ENCODE measurements at places on chromosomes 5 and 9.
A peak's percentile ranks its signal among the peaks of the same experiment; 100 is the strongest.

DNA sequence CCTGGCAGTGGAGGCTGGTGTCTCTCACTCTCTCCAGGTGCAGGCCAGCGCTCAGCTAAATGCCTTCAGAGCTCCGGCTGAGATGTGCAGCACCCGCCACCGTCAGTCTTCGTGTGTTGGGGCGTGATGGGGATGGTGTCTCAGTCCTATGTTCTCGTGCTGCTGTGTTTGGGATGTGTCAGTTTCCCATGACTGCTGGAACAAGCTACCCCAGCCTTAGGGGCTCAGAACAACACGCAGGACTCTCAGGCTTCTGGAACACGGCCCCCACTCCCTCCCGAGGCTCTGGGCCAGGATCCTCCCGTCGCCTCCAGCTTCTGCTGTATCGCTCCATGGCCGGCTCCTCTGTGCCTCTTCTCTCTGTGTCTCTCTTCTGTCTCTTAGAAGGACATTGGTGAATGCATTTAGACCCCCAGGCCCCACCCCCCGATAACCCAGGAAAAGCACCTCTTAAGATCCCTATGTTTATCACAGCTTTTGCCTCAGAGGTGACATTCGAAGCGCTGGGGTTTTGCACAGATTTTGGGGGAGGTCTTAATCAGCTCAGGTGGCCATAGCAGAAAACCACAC lies 9.6 kb upstream of the CEP72 start:
- DNase-seq = no peak

GRCh38 chr5:141017943-141018342 lies 33.2 kb upstream of the PCDHB1 start:
- no peak for DNase-seq

- DNase-seq = no peak
These were observed 22.4 kb upstream of the STRBP start for GRCh38 chr9:123290764-123291163.

DNA sequence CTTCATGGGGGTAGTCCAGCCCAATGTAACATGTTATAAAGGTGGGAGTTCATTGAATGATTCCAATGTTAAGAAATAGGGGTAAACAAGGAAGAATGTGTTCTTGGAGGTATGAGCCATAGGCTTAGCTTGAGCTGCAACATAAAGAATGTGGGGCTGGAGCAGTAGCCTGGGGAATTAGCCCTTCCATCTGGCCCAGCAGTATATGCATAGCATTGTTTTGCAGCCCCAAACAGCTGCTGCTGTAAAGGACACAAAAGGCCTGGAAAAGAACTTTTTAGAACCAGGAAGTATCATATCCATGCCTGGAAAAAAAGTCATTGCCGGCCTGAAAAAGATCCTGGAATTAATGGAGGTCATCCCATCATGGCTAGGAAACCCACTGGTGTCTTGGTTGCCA lies 55.8 kb upstream of the SMARCA2 start:
- DNase-seq = no peak

DNA sequence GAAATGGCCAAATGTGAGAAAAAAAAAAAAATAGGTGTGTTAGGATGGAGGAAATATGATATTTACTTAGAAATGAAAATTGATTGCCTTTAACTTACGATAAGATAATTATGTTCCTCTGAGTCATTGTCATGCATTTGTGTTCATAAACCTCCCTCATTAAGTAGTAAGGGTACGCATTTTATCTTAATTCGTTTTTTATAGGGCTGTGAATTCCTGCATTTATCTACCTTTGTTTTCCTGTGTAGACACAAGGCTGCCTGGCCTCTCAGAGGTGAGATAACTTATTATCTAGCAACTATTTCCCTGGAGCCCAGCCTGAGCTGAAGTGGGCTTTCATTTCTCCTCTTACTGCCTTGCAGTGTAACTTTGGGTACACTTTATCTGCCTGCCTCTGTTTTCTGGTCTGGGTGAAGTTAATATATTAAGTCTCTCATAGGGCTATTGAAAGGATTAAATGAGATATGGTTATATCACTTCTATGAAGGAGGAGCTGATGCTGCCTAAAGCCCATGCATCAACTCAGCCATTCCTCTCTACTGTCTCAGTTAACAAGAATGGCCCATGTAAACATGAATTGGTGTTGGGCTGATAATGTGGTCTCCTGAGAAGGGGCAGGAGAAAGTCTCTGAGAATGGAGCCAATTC lies 103.8 kb upstream of the KLF4 start:
- DNase-seq = no peak

GRCh38 chr5:111518777-111519176 lies 6.4 kb upstream of the STARD4 start:
- DNase-seq = no peak

- no peak for DNase-seq
These were observed 1.0 kb upstream of the EDIL3 start for GRCh38 chr5:84385705-84386104.

DNA sequence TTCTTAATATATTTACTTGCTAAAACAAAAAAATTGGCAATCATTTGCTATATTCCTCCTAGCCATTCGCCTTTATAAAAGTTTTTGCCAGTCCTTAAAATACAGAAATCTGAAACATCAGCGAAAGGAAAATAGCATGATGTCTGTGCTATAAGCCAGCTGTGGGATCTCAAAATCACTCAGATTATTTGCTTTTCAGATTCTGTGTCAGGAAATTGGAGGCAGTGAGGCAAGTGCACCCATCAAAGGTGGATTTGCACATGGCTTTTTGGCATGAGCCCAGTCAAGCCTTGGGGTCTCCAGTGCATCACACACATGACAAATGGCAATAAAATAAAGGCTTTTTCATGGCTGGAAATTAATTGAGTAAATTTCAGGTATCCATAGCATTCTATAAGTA lies 196.8 kb upstream of the DAPK1 start:
- DNase-seq = no peak

GRCh38 chr5:41290810-41291209 lies 77.5 kb upstream of the C6 start:
- no peak for DNase-seq

- DNase-seq = no peak
These were observed 4.9 kb downstream of the TIGD6 start for GRCh38 chr5:149995385-149996204.

GRCh38 chr9:79300068-79300467 lies 271.7 kb upstream of the TLE4 start:
- DNase-seq = no peak

DNA sequence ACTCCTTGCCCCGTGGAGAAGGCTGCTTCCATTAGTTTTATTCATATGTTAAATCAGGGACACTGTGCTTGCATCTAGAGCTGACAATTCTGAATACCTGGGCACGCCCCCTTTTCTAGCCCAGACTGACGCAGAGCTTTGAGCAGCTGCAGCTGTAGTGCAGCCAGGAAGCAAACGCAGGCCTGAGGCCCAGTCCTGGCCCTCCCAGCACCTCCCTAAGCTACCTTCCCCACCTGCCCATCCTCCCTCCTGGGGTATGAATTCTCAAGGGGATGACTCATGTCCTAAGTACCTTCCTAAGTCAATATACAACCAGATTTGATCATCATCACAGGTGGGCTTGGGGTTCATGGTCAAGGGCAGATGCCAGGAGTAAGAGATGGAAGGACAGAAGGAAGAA lies 3.5 kb downstream of the PHF19 start:
- no peak for DNase-seq

- DNase-seq = no peak
These were observed 67.0 kb downstream of the CAST start for GRCh38 chr5:96729156-96729555.

- DNase-seq = no peak
These were observed 2.3 kb downstream of the C9orf72 start for GRCh38 chr9:27571011-27571410.

DNA sequence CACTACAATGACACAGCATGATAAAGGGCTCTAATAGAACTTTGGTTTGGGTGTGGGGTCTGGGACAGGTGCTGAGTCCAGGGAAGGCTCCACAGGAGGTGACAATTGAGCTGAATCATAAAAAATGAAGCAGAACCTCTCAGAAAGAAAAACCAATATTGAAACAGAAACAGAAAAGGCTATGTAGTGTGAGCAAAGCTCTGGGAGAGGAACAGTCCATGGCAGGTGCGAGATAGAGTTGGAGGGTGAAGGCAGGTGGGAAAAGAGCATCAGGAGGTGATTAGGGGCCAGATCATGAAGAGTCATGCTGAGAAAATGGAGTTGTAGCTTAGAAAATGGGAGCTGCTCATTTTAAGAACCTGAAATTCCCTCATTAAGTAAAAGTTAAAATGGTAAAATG lies 164.9 kb downstream of the KCTD16 start:
- DNase-seq = peak; percentile 36

GRCh38 chr5:148403344-148403743 lies 19.6 kb downstream of the FBXO38 start:
- DNase-seq = no peak

DNA sequence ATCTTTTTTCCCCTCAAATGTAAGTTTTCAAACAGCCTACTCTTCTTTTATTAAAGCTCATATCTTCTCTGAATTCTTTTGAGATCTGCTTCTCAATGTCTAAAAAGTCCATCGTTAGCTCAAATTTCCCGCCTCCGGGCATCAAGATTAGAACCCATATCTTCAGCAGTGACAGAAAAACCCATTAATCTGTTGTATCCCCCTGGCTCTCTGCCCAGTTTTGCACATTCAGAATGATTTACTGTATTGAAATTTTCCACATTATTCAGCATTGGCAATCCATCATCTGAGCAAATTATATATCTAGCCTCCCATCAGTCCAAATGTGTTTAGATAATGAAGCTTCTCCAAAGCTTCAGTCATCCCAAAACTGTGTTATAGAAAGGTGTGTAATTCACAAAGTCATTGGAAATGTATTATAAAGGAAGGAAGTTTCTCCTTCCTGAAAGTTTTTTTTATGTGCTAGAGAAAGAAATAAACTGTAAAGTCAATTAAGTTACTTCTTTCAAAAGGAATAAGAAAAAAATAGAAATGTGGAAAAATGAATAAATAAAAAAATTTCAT lies 849.9 kb downstream of the MAT2B start:
- no peak for DNase-seq

DNA sequence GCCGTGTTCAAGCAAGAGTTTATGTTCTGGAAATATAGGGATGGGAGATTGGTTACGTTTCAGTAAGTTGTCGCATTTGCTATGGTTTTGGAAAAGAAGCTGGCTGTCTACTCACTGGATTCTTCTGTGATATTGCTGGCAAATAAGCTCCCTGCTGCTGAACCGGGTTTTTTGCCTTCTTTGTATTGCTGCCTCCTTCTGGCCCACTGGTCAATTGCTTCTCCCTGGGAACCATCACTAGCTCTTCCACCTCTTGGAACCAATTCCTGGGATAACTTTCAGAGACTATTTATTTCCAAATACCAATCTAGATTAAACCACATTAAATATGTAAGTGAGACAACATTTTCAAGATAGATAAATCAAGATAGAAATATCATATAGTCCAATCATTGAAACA lies 43.0 kb downstream of the NUDT12 start:
- no peak for DNase-seq

DNA sequence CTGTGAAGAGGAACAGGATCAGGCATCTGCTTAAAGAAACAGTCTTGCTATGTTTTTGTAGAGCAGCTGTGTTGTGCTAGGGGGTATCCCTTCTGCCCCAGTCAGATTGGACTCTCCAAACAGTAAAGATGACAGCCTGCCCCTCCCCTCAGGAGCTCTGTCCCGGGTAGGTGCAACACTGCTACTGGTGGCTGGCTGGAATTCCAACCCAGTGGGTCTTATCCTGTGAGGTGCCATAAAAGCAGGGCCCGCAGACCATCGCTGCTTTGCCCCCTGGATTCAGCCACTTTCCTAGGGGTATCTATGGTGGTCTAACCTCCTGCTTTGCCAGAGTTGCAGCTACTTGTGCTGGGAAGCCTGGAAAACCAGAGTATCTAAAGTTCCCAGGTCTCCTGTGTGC lies 114.6 kb upstream of the PPP1R2B start:
- DNase-seq = no peak

- no peak for DNase-seq
These were observed 1.3 kb downstream of the UBE2R2 start for GRCh38 chr9:33818167-33818846.

DNA sequence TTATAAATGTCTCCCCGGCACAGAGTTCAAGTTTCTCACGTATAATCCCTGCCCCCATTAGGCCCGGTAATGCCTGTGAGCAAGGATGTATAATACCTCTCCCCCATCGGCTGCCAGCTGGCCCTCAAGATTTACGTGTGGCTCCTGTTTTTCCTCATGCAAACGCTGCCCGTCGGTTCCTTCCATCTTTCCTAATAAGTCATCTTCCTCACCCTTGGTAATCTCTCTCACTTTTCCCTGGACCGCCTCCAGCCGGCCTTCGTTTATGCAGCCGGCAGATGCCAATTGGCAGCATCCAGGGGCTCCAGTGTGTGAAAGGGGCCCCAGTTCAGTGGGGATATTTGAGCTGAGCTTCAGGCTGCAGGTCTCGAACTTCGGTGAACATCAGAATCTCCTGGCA lies 86.5 kb upstream of the NEURL1B start:
- no peak for DNase-seq

DNA sequence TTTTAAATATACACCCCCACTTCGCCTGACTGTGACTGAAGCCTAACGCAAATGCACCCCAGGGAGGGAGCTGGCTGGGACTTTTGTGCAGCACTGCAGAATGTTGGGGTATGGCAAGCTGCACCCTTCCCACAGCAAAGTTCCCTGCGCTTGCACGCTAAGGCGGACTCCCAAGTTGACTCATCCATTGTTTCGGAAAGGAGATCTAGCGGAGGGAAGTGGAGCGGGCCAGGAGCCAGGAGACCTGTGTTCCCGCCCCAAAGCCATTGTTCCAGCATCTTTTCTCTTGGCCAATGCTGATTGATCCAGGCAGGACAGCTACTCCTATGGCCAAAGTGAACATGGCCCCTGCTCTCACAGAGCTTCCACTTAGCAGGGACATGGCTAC lies 202.9 kb downstream of the AOPEP start:
- no peak for DNase-seq

DNA sequence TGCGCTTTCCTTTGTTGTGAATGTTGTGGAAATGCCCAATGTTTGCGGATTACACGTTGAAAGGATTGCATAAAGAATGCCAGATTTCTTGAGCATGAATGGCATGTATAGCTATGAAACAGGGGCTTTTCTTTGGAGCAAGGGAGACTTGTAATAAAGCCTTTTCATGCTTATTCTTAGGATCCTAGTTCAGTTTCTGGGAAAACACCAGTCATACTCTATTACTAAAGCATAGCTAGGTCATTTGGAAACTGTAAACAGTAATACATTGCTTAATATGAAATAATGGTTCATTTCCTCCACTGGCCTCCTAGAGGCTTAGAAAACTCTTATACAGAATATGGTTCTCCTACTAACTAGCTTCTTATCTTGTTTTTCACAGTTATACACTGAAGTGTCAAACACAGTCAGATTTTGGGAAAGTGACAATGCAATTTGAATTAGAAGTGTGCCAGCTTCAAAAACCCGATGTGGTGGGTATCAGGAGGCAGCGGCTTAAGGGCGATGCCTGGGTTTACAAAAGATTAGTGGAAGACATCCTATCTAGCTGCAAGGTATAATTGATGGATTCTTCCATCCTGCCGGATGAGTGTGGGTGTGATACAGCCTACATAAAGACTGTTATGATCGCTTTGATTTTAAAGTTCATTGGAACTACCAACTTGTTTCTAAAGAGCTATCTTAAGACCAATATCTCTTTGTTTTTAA lies 104.2 kb downstream of the MELK start:
- no peak for DNase-seq
